ENCODE measurements at places on chromosomes 13 and 19. TPM values are rescaled to one million over a fixed set of nuclear protein-coding genes. Genes with fewer than 3 reads are reported as not detected.

C19orf85 gene
- total RNA-seq: not detected

JSRP1 gene
- total RNA-seq: not detected

LHB gene
- total RNA-seq: 0.25 TPM

ZNF628 gene
- 6.0 TPM for total RNA-seq

NKPD1 gene
- total RNA-seq: not detected

ACTL9 gene
- not detected for total RNA-seq

RASIP1 gene
- total RNA-seq: 0.50 TPM

SMIM24 gene
- total RNA-seq: 0.50 TPM

GTPBP3 gene
- 19.6 TPM for total RNA-seq

ZNF561 gene
- total RNA-seq: 70.2 TPM

C19orf38 gene
- total RNA-seq: not detected

CRB3 gene
- 121 TPM for total RNA-seq

SIGLEC12 gene
- not detected for total RNA-seq

LGALS16 gene
- not detected for total RNA-seq

FBXW9 gene
- 13.1 TPM for total RNA-seq

MAST1 gene
- 0.20 TPM for total RNA-seq

PSG7 gene
- not detected for total RNA-seq

CRLF1 gene
- 0.30 TPM for total RNA-seq

ZNF256 gene
- total RNA-seq: 6.8 TPM

MYO16 gene
- total RNA-seq: 0.17 TPM

PSPN gene
- 0.69 TPM for total RNA-seq

IZUMO1 gene
- total RNA-seq: not detected

ZNF565 gene
- total RNA-seq: 7.9 TPM

C19orf73 gene
- total RNA-seq: 0.45 TPM

LMTK3 gene
- 1.1 TPM for total RNA-seq

CCDC106 gene
- 13.4 TPM for total RNA-seq

ELSPBP1 gene
- not detected for total RNA-seq

ACP7 gene
- total RNA-seq: not detected

HIPK4 gene
- not detected for total RNA-seq

YJEFN3 gene
- total RNA-seq: 0.50 TPM

All from renal cortical epithelial cell (primary cell).